ENCODE measurements at places on chromosomes 5 and 9. TPM values are rescaled to one million over a fixed set of nuclear protein-coding genes. Genes with fewer than 3 reads are reported as not detected.

DNA sequence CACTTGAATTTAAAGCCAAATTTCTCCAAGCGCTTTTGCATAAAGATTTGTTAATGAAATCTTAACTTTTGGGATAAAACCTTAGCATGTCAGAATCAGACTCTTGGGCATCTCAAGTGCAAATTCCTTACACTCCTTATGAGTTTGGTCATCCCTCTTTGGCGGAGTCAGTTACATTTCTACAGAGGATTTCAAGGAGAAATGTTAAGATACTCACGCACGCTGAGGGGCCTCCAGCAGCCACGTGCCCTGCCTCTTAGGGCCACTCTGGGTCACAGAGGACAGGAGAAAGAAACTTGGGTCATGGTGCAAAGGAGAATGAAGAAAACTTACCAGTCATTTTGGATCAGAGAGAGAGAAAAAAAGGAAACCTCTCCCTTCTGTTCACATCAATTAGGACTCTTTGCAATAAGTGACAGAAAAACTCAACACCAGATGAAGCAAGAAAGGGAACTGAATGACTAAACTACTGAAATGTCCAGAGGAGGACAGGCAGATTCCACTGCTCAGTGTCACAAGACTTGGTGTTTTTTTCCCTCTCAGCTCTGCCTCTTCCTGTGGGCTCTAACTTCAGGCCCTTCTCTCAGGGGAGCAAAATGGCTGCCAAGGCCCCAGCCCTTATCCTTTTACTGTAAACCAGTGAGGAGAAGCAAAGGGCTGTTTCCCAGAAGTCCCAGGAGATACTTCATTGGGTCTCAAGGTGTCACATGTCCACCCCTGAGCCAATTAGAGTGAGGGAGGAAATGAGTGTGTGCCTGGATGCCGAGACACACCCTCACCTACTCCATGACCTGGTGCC, 63.3 kb upstream of the NFIL3 start:
- H3K27me3 ChIP-seq: peaks cover 8% of the 10 kb centered on the region
- no peaks in the 10 kb centered on the region for H3K36me3 ChIP-seq
- H3K4me3 ChIP-seq: no peak overlapping the region
- H3K4me1 ChIP-seq: no peaks in the 10 kb centered on the region

GRCh38 chr9:99825172-99826046, 3.7 kb downstream of the NR4A3 start:
- no peak for DNase-seq
- peaks cover 38% of the 10 kb centered on the region for H3K36me3 ChIP-seq
- peaks cover 85% of the 10 kb centered on the region for H3K27me3 ChIP-seq
- no peaks in the 10 kb centered on the region for H3K4me1 ChIP-seq

- H3K27me3 ChIP-seq: peaks cover 54% of the 10 kb centered on the region
- no peak overlapping the region for H3K4me3 ChIP-seq
- H3K36me3 ChIP-seq: peaks cover 6% of the 10 kb centered on the region
- no peaks in the 10 kb centered on the region for H3K4me1 ChIP-seq
- no peak for DNase-seq
Observed at GRCh38 chr9:137147091-137147792, 8.3 kb downstream of the GRIN1 start.

DNA sequence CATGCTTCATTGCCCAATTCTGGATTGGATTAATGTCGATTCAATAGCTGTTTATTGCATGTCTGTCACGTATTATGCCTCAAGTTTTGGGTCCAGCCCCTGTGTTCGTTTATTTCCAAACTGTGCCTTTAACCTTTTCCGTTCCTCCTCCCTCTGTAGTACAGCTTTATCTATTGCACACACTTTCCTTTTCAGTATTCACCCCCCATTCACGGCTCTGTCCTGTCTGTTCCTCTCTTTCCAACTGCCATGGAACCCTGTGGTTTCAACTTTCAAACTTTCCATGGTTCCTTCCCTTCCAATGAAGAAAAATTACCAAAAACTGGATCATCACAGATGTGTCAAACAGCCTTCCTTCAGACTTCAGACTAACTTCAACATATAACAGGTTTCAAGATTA, 17.1 kb downstream of the SMARCA2 start:
- H3K27ac ChIP-seq: no peak overlapping the region
- no peaks in the 10 kb centered on the region for H3K4me1 ChIP-seq
- DNase-seq: no peak
- H3K4me3 ChIP-seq: no peak overlapping the region

- no peaks in the 10 kb centered on the region for H3K27me3 ChIP-seq
- no peaks in the 10 kb centered on the region for H3K36me3 ChIP-seq
- H3K4me1 ChIP-seq: no peaks in the 10 kb centered on the region
Observed at GRCh38 chr9:121059998-121060636, 10.0 kb upstream of the C5 start.

- DNase-seq: no peak
- no peaks in the 10 kb centered on the region for H3K36me3 ChIP-seq
- H3K27me3 ChIP-seq: no peaks in the 10 kb centered on the region
Observed at GRCh38 chr9:77495834-77496671, 152.1 kb downstream of the GNA14 start.

DNA sequence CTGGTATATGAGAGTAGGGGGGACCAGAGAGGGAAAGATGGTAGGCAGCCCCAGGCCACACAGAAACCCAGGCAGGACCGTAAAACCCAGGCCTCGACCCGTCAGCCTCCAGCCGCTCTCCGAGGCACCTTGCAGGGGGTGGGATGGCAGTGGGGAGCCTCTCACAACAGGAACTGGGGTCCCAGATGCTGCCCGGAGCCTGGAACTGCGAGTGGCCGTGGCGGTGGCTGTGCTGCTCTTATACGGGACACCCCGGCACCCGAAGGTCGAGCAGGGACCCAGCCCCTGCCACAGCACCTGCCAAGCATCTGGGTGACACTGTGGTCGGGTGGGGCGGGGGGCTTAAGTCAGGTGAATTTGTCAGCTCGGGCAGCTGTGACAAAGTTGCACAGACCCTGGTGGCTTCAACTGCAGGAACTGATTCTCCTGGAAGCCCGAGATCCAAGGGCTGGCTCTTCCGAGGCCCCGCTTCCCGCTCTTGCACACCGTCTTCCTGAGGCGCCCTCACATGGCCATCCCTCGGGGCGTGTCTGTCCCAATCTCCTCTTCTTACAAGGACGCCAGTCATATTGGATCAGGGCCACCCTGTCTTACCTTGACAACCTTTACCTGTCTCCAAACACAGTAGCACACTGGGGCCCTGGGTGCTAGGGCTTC, 47.6 kb upstream of the EGFL7 start:
- peaks cover 38% of the 10 kb centered on the region for H3K27me3 ChIP-seq

GRCh38 chr5:101677961-101678360, 618.1 kb downstream of the SLCO4C1 start:
- no peaks in the 10 kb centered on the region for H3K36me3 ChIP-seq
- no peak overlapping the region for H3K27ac ChIP-seq
- peaks cover 19% of the 10 kb centered on the region for H3K4me1 ChIP-seq
- H3K4me3 ChIP-seq: peak overlapping the region; percentile 55
- no peaks in the 10 kb centered on the region for H3K27me3 ChIP-seq

DNA sequence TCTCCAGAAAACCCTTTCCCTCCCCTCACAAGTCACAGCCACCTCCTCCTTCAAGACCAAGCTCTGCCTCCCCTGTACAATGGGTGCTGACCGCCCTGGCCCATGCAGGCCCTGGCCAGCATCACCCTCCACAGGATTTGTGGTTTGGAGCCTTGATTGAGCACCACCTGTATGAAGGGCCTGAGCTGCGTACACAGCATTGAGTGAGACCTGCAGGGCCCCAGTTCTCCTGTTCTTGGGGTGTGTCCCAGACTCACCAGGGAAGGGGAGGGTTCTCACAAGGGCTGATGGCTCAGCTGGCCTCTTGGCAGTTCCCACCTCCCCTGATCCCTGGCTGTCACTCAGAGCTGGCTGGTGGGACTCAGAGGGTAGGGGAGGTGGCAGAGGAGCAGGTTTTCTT, 63.7 kb upstream of the IER5L start:
- H3K27ac ChIP-seq: no peak overlapping the region
- H3K4me1 ChIP-seq: peaks cover 8% of the 10 kb centered on the region
- no peak overlapping the region for H3K4me3 ChIP-seq
- peaks cover 14% of the 10 kb centered on the region for H3K27me3 ChIP-seq
- H3K36me3 ChIP-seq: peaks cover 6% of the 10 kb centered on the region
- no peak for DNase-seq

- H3K36me3 ChIP-seq: no peaks in the 10 kb centered on the region
- no peak overlapping the region for H3K27ac ChIP-seq
- DNase-seq: no peak
Observed at GRCh38 chr9:93011114-93011513, 47.4 kb upstream of the SUSD3 start.

DNA sequence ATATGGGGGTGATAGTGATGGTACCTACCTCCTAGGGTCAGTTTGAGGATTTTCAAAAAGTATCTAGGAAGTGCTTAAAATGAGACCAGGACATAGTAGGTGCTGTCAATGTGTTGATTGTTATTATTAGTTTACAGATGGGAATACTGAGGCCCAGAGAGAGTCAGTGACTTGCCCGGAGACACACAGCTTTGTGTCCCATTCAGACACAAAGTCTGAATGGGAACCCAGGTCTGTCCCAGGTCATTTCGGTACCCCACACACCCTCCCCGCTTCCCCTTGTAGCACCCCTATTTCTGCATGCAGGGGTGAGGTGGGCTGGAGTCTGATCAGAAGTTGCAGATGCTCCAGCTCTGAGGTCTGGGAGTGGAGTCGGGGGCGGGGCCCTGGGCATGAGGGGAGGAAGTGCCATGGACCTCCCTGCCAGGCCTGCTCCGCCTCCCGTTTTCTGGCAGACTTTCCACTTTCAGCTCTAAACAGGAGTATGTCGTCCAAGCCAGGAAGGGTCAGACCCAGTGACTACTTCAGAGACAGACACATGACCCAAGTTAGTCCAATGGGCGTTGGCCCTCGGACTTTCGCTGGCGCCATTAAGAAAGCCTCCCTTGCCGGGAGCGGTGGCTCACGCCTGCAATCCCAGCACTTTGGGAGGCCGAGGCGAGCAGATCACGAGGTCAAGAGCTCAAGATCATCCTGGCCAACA, 3.2 kb upstream of the DBN1 start:
- no peak overlapping the region for H3K4me3 ChIP-seq
- H3K36me3 ChIP-seq: peaks cover 85% of the 10 kb centered on the region
- H3K27me3 ChIP-seq: no peaks in the 10 kb centered on the region
- no peak for DNase-seq
- H3K27ac ChIP-seq: peak overlapping the region; percentile 32

DNA sequence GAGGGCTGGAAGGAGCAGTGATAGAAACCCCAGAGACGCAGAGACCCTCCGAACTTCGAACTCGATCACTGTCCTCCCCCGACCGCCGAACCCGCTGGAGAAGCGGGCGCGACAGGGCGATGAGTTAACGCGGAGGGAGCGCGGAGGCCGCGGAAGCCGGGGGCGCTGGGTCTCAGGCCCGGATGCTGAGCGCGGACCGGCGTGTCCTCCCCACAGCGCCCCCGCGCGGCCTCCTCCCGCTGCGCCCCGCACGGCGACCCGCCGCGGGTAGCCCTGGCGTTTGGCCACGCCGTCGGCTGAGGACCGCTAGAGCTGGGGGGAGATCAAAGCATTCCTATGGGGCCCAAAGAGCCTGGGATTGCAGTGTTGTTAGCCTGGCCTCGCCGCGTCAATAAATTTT, 7.7 kb upstream of the DMRT2 start:
- DNase-seq: no peak
- no peak overlapping the region for H3K4me3 ChIP-seq
- H3K4me1 ChIP-seq: peaks cover 4% of the 10 kb centered on the region
- H3K27me3 ChIP-seq: peaks cover 19% of the 10 kb centered on the region
- H3K27ac ChIP-seq: no peak overlapping the region

DNA sequence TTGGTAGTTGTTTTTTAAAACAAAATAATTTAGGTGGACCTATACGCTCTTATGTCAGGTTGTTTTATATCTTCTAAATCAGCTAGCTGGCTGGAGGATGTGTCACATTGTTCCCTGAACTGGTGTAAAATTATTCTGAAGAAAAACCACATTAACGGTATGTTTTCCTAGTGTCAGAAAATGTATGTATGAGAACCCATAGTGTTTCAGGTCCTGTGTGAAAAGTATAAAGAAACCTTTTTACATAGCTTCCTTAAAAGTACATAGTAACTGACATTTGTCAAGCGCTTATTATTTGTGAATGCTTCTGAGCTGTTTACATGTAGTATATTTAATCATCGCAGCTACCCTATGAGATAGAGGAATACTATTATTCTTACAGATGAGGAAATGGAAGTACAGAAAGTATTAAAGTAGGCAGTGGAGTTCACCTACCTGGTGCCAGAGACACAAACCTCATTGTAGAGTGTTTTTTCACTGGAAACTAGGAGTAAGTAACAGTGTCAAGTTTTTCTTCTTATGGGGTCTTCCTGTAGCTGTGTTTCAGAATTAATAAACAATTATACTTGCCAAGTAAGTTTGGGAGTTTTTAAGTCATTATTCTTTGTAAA, 10.4 kb upstream of the FAM120AOS start:
- peaks cover 12% of the 10 kb centered on the region for H3K36me3 ChIP-seq
- peaks cover 45% of the 10 kb centered on the region for H3K4me1 ChIP-seq
- H3K27me3 ChIP-seq: no peaks in the 10 kb centered on the region

GRCh38 chr9:6048039-6048438, 32.6 kb upstream of the RANBP6 start:
- no peaks in the 10 kb centered on the region for H3K27me3 ChIP-seq
- H3K27ac ChIP-seq: no peak overlapping the region
- no peak overlapping the region for H3K4me3 ChIP-seq
- no peak for DNase-seq
- H3K4me1 ChIP-seq: no peaks in the 10 kb centered on the region
- H3K36me3 ChIP-seq: no peaks in the 10 kb centered on the region

DNA sequence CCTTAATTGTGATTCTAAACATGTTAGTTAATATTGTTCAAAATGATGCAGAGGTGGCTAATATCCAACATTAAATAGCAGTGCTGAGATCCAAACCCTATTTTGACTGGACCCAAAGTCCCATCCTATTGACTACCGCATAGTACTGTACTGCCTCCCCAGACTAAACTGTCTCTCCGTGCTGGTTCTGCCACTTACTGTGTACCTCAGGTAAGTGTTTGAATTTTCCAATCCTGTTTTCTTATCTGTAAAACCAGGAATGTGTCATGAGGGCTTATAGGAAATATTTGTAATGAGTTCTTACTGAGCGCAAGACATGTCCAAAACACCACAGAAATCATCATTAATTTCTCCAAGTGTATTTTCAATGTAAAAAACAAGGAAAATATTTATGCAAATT, 209.2 kb upstream of the CD180 start:
- no peaks in the 10 kb centered on the region for H3K36me3 ChIP-seq
- no peak overlapping the region for H3K4me3 ChIP-seq
- no peaks in the 10 kb centered on the region for H3K27me3 ChIP-seq
- no peak for DNase-seq
- H3K4me1 ChIP-seq: peaks cover 10% of the 10 kb centered on the region
- H3K27ac ChIP-seq: peak overlapping the region; percentile 34

- no peak for DNase-seq
- no peaks in the 10 kb centered on the region for H3K36me3 ChIP-seq
- no peak overlapping the region for H3K27ac ChIP-seq
- no peaks in the 10 kb centered on the region for H3K4me1 ChIP-seq
- H3K4me3 ChIP-seq: no peak overlapping the region
Observed at GRCh38 chr5:36526537-36526936, 79.9 kb upstream of the SLC1A3 start.

The PCDHB10 gene
- total RNA-seq: 1.2 TPM

The DAPK1 gene
- 166 TPM for total RNA-seq

The MEGF10 gene
- total RNA-seq: 0.71 TPM
